T-helper 17 cell (primary cell): ENCODE measurements at places on chromosomes 7 and 10. TPM values are rescaled to one million over a fixed set of nuclear protein-coding genes. Genes with fewer than 3 reads are reported as not detected.

DNA sequence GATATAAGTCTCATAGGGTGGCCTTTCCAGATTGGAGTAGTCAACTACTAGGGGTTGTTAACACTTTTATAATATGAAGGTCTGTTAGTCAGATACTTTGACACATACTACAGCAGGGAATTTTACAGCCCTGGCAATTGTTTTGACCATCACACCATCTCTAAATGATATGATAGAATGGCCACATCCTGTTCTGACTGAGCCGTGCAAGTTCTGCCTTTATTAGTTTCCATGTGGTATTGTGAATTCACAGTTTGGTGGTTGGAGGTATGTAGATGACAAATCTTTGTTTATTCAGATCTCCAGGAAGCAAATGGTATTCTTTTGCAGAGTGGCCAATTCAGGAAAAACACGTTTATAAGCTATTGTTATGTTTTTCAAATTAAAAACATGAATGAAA, 83.0 kb downstream of the NRG3 start:
- H3K4me3 ChIP-seq: no peak overlapping the region
- no peaks in the 10 kb centered on the region for H3K27me3 ChIP-seq
- no peaks in the 10 kb centered on the region for H3K4me1 ChIP-seq

- no peak overlapping the region for H3K4me3 ChIP-seq
- no peak for DNase-seq
- H3K27me3 ChIP-seq: no peaks in the 10 kb centered on the region
- H3K4me1 ChIP-seq: peaks cover 4% of the 10 kb centered on the region
Observed at GRCh38 chr7:112759905-112760304, 30.3 kb downstream of the TMEM168 start.

Gene STRA8
- not detected for total RNA-seq

DNA sequence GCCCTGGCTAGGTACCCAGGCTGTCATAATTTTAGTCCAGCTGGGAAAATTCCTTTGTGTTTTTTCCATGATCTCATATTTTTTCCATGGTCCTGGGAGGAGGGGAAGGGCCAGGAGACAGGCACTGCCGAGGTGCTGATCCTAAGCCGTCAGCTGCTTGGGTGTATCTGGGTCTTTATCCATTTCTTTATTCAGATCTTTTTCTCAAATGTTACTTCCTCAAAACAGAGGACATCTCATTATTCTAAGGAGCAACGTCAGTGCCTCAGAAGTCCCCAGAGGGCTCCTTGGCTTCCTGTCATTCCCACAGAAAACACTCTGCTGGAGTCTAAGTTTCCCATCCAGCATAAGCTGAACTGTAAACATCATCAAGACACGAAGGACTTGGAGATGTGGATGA, 2.8 kb upstream of the OR6V1 start:
- peaks cover 51% of the 10 kb centered on the region for H3K27me3 ChIP-seq
- peaks cover 2% of the 10 kb centered on the region for H3K4me1 ChIP-seq
- peaks cover 5% of the 10 kb centered on the region for H3K36me3 ChIP-seq
- no peak for DNase-seq

Gene EEF1AKMT2
- total RNA-seq: 16.2 TPM

Gene SLC29A4
- 0.47 TPM for total RNA-seq

- H3K36me3 ChIP-seq: no peaks in the 10 kb centered on the region
- peaks cover 4% of the 10 kb centered on the region for H3K4me1 ChIP-seq
- H3K27ac ChIP-seq: no peak overlapping the region
- H3K4me3 ChIP-seq: no peak overlapping the region
- peaks cover 24% of the 10 kb centered on the region for H3K27me3 ChIP-seq
Observed at GRCh38 chr10:110609605-110610004, 34.5 kb upstream of the RBM20 start.

DNA sequence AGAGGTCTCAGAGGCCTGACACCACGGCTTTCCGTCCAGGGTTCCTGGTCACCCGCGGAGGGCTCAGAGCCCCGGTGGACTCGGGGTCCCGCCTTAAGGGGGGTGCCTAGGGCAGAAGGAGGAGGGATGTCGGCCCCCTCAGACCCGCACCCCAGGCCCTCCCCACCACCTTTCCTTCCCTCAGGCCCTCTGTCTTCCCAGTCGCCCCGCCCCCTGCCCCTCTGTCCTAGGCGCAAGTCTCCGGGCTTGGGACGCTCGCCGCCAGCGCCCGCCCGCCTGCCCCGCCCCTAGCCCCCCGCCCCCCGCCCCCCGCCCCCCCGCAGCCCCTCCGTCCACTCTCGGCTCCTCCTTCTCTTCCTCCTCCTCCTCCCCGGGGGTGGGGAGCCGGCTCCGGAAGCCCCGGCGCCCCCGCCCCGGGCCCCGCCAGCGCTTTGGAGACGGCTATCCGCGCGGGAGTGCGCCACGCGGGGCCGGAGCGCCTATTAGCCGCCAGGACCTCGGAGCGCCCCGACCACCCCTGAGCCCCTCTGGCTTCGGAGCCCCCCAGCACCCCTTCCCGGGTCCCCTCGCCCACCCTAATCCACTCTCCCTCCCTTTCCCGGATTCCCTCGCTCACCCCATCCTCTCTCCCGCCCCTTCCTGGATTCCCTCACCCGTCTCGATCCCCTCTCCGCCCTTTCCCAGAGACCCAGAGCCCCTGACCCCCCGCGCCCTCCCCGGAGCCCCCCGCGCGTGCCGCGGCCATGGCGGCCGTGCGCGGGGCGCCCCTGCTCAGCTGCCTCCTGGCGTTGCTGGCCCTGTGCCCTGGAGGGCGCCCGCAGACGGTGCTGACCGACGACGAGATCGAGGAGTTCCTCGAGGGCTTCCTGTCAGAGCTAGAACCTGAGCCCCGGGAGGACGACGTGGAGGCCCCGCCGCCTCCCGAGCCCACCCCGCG, at the start of gene AEBP1:
AEBP1 (plus strand) TSS at position 423 of the 937 bp plus-strand sequence; CDS start at position 744, 321 bp downstream.
- peaks cover 5% of the 10 kb centered on the region for H3K36me3 ChIP-seq
- peaks cover 7% of the 10 kb centered on the region for H3K4me1 ChIP-seq
- no peak within 1 kb of the TSS for H3K27ac ChIP-seq
- peaks cover 37% of the 10 kb centered on the region for H3K27me3 ChIP-seq
- DNase-seq: peak; percentile 13
- peak within 1 kb of the TSS; percentile 78 for H3K4me3 ChIP-seq

GRCh38 chr7:131183611-131184119, 144.0 kb upstream of the MKLN1 start:
- DNase-seq: no peak
- no peaks in the 10 kb centered on the region for H3K27me3 ChIP-seq
- H3K27ac ChIP-seq: peak overlapping the region; percentile 71
- peak overlapping the region; percentile 47 for H3K4me3 ChIP-seq
- H3K36me3 ChIP-seq: no peaks in the 10 kb centered on the region
- peaks cover 30% of the 10 kb centered on the region for H3K4me1 ChIP-seq

GRCh38 chr10:101065481-101066145, 3.8 kb downstream of the KAZALD1 start:
- H3K27me3 ChIP-seq: peaks cover 29% of the 10 kb centered on the region
- peaks cover 24% of the 10 kb centered on the region for H3K4me1 ChIP-seq
- H3K36me3 ChIP-seq: no peaks in the 10 kb centered on the region

GRCh38 chr7:23490357-23491135, 20.3 kb upstream of the IGF2BP3 start:
- H3K27ac ChIP-seq: peak overlapping the region; percentile 87
- peaks cover 3% of the 10 kb centered on the region for H3K4me1 ChIP-seq

Gene SGCE
- not detected for total RNA-seq

- no peak for DNase-seq
- no peaks in the 10 kb centered on the region for H3K4me1 ChIP-seq
- H3K4me3 ChIP-seq: no peak overlapping the region
- no peak overlapping the region for H3K27ac ChIP-seq
Observed at GRCh38 chr10:36888925-36889573, 236.3 kb upstream of the ANKRD30A start.

Gene GPR141
- total RNA-seq: 0.52 TPM

Gene OTUD1
- 63.7 TPM for total RNA-seq

DNA sequence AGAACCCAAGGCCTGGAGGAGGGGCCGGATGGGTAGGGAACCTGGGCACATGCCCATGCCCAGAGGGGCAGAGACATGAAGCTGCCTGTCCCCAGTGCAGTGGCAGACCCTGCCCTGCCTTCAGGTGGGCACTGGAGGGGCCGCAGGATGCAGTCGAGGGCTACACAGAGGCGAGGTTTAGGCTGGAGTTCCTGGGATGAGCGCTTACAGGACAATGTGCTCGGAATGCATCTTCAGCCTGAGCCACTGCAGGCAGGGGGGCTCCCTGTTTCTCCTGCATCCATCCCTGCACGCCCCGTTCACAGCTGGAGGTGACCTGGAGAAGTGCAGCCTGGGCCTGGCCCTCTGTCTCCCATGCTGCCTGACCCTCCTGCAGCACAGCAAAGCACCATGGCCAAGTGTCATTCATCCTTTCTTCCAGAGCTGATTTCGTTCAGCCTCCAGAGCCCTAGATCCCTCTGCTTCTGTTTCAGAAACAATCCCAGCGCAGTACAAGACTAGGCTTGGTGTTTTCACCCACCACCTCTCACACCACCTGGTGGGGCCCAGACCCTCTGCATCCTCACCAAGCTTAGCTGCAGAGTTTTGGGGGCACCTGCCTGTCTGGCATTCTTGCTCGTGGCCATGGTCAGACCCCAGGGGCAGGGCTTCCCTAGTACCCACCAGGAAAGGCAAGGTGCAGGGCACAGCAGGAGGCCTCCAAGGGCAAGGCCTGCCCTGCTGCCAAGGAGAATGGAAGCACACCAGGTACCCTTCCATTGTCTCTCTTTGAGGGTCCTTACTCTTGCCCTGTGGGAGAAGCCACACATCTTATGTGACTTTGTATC, 311.9 kb downstream of the TCERG1L start:
- DNase-seq: no peak
- no peaks in the 10 kb centered on the region for H3K4me1 ChIP-seq
- no peaks in the 10 kb centered on the region for H3K36me3 ChIP-seq
- H3K27ac ChIP-seq: no peak overlapping the region

- no peaks in the 10 kb centered on the region for H3K36me3 ChIP-seq
- H3K4me3 ChIP-seq: no peak overlapping the region
- no peak for DNase-seq
- peaks cover 42% of the 10 kb centered on the region for H3K4me1 ChIP-seq
Observed at GRCh38 chr7:24896031-24896501, 83.9 kb downstream of the OSBPL3 start.

DNA sequence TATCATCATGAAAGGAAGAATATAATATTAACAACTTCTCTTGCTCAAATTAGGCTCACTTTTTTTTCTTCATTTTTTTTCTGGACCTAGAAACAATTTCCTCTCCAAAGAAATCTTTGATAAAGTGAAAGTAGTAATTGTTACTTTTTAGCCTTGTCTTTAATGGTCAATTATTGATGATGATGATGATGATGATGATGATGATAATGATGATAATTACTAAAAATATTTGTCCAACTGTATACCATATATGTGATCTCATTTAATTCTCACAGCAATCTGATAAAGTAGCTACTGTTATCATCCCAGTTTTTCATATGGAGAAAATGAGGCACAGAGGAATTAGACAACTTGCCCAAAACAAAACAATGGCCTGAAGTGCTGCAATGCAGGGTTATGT, 12.8 kb downstream of the PRKG1 start:
- no peak overlapping the region for H3K27ac ChIP-seq
- H3K4me1 ChIP-seq: no peaks in the 10 kb centered on the region
- no peak for DNase-seq
- no peaks in the 10 kb centered on the region for H3K36me3 ChIP-seq
- H3K4me3 ChIP-seq: no peak overlapping the region
- H3K27me3 ChIP-seq: peaks cover 9% of the 10 kb centered on the region

DNA sequence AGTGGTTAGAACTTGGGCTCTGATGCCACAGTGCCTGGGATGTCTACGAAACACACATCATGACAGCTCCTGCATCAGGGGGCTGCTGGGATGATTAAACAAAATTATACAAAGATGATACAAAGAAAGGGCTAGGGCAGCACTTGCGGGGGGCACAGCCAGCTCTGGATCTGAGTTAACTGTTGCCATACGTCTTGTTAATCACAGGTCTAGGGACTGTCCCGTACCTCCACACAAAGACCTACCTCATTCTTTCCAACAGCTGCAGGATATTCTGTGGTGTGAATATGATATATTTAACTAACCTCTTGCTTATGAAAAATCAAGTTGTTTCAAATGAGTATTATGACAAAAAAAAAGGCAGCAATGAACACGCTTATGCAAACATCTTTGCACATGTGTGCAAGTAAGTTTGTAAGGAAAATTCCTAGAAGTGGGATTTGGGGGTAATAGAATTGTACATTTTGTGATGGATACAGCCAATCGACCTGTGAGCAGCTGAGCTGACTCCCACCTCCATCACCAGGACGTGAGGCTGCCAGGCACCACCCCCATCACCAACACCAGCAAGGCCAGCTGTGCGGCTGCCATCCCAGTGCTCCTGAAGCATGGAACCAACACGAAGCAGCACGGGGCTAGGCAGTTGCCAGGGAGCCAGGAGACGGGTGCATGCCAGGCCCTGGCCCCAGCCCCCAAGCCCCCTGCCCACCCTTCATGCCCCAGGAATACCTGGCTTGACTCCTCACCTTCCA, 23.5 kb downstream of the PTPRN2 start:
- peaks cover 62% of the 10 kb centered on the region for H3K27me3 ChIP-seq
- no peak for DNase-seq
- peaks cover 5% of the 10 kb centered on the region for H3K4me1 ChIP-seq
- no peak overlapping the region for H3K27ac ChIP-seq
- H3K36me3 ChIP-seq: no peaks in the 10 kb centered on the region
- no peak overlapping the region for H3K4me3 ChIP-seq

DNA sequence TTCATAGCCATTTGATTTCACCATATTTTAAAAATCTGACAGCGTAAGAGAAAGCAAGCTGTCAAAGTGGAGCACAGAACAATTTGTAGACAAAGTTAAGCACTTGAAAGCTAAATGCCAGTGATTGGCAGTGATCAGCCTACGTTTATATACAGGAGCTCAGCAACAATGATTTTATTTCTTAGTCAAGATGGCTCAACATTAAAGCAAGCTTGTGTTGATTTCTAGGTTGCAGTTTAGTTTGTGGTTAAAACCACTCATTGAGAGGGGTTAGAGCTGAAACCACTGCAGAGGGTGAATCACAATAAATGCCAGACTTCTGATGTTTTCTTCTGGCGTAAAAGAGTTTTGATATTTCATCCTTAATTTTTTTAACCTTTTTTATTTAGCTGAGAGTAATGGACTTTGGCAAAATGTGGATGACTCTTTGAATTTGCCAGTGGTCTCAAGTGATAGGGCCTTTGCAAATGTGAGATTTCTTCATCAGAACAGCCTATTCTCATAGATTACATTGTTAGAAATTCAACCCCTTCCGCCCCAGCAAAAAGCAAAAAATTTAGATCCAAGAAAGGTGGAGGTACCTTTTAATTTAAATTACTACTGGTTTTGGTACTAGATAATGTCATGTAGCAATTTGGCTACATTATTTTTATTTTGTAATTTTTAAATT, 73.8 kb downstream of the SHOC2 start:
- no peak for DNase-seq
- H3K27ac ChIP-seq: peak overlapping the region; percentile 88
- no peaks in the 10 kb centered on the region for H3K27me3 ChIP-seq
